ENCODE measurements at places on chromosomes 12 and 14.

DNA sequence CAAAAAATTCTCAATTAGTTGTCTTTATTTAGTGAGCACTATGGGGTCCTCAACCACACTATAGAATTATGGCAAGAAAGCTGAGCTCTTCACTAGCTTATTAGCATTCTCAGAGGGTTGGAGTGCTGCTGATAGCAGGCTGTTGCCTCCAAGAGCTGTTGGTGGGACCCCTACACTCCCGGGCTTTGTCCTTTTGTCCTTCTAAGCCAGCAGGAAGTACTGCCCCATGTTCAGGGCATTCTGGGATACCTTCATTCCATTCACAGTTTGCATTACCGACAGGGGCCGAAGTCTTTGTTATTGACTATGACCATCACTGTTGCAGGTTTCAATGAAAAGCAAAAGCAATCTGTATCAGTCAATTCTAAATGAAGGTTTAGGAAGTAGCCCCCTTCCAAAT is 89.5 kb upstream of the OTX2 start:
- no peaks in the 10 kb centered on the region for H3K4me1 ChIP-seq
- DNase-seq: no peak
- no peaks in the 10 kb centered on the region for H3K36me3 ChIP-seq
- H3K27ac ChIP-seq: no peak overlapping the region
- H3K27me3 ChIP-seq: no peaks in the 10 kb centered on the region

- H3K27me3 ChIP-seq: no peaks in the 10 kb centered on the region
- no peak for DNase-seq
- no peaks in the 10 kb centered on the region for H3K4me1 ChIP-seq
- no peaks in the 10 kb centered on the region for H3K36me3 ChIP-seq
- H3K4me3 ChIP-seq: no peak overlapping the region
Observed at GRCh38 chr14:46063872-46064271, 587.7 kb downstream of the RPL10L start.

- H3K27me3 ChIP-seq: no peaks in the 10 kb centered on the region
- no peak overlapping the region for H3K4me3 ChIP-seq
- H3K36me3 ChIP-seq: no peaks in the 10 kb centered on the region
- no peak for DNase-seq
Observed at GRCh38 chr14:48703728-48704467, 882.3 kb downstream of the RPS29 start.

DNA sequence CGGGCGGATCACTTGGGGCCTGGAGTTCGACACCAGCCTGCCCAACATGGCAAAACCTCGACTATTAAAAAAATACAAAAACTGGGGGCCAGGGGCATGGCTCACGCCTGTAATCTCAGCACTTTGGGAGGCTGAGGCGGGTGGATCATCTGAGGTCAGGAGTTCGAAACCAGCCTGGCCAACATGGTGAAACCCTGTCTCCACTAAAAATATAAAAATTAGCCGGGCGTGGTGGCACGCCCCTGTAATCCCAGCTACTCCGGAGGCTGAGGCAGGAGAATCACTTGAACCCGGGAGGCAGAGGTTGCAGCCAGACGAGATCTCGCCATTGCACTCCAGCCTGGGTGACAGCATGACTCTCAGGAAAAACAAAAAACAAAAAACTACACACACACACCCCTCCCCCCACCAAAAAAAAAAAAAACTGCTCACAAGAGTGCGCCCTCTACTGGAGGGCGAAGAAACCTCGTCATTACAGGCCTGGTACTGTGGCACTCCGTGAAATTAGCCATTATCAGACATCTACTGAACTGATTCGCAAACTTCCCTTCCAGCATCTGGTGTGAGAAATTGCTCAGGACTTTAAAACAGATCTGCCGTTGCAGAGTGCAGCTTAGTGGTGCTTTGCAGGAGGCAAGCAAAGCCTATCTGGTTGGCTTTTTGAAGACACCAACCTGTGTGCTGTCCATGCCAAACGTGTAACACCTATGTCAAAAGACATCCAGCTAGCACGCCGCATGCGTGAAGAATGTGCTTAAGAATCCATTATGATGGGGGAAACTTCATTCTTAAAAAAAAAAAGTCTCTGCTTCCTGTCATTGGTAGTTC is 7.7 kb downstream of the PPP1R3E start:
- H3K27ac ChIP-seq: no peak overlapping the region
- no peaks in the 10 kb centered on the region for H3K27me3 ChIP-seq
- H3K36me3 ChIP-seq: no peaks in the 10 kb centered on the region

DNA sequence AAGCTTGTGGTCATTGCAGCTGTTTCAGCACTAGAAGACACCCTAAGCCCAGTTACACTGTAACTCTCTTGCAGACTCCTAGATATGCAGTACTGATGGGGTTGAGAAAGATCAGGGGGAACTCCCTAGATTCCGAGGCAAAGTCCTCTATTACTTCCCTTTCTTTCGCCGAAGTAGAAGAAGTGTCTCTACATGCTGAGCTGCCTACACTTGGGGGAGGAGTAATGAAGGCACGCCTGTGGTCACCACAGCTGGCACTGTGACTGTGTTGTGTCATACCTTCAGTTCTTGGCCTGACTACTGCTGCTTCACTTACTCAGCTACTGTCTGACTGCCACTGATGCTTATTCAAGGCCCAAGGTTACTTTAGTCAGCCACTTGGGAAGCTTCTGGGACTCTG is 35.1 kb upstream of the RPL10L start:
- H3K27ac ChIP-seq: no peak overlapping the region
- H3K36me3 ChIP-seq: no peaks in the 10 kb centered on the region
- no peak overlapping the region for H3K4me3 ChIP-seq
- no peaks in the 10 kb centered on the region for H3K27me3 ChIP-seq

GRCh38 chr12:90253674-90254181 is 545.1 kb upstream of the ATP2B1 start:
- no peaks in the 10 kb centered on the region for H3K27me3 ChIP-seq
- H3K4me3 ChIP-seq: no peak overlapping the region
- H3K4me1 ChIP-seq: peaks cover 5% of the 10 kb centered on the region
- no peak overlapping the region for H3K27ac ChIP-seq

- no peaks in the 10 kb centered on the region for H3K27me3 ChIP-seq
- no peak overlapping the region for H3K4me3 ChIP-seq
- DNase-seq: no peak
- H3K4me1 ChIP-seq: peaks cover 6% of the 10 kb centered on the region
- H3K27ac ChIP-seq: no peak overlapping the region
Observed at GRCh38 chr12:53568809-53569557, 57.2 kb downstream of the ATF7 start.
